ENCODE measurements at places on chromosomes 1 and 21. TPM values are rescaled to one million over a fixed set of nuclear protein-coding genes. Genes with fewer than 3 reads are reported as not detected.

Gene IFT25
- 17.2 TPM for total RNA-seq

Gene C1orf167
- total RNA-seq = 1.1 TPM

Gene CD1E
- total RNA-seq = not detected

Gene CELA2A
- total RNA-seq = 0.74 TPM

Data from mesenteric fat pad (tissue), 1 donor.